ENCODE measurements at places on chromosomes 13 and 19.

DNA sequence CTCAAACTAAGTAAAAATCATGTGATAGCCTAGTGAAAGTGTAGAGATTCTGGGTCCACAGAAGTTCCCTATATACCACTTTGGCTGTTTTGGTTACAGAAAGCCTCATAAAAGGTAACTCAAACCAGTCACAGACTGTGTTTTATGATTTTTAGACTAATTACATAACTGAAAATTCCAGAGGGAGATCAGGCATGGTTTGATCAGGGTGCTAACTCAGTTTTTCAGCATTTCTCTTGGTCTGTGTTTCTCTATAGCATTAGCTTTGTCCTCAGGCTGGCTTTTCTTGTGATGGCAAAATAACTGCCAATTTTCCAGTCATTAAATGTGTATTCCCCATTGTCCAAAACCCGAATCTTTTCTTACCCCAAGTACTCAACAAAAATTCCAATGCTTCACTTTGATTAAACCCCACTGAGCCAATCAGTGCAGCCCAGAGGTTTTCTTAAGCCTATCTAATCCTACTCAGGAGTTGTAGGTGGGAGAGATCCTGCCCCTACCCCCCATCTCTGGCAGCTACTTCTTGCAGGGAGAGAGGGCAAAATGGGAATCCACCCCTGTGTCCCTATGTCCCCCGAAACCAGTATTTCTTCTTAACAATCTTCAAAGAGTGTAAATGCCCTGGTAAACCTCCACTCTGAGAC is 8.6 kb upstream of the FXYD3 start:
- no peak for DNase-seq

DNA sequence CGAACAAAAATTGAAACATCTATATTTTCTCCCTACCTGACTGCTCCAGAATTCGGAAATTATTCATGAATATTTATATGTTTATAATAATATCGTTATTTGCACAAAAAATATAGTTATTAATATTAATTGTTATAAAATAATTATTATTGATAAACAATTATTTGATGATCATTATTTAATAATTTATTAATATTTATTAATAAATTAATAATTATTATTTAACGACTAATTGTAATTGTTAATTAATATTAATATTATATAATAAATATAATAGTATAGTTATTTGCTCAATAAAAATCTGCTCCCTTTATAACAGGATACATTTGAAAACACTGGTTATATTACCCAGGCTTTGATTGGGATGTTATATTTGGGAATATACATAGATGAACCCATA is 14.3 kb downstream of the CEACAM6 start:
- no peak for DNase-seq

GRCh38 chr19:15863272-15863671 is 34.6 kb downstream of the CYP4F2 start:
- DNase-seq: no peak

DNA sequence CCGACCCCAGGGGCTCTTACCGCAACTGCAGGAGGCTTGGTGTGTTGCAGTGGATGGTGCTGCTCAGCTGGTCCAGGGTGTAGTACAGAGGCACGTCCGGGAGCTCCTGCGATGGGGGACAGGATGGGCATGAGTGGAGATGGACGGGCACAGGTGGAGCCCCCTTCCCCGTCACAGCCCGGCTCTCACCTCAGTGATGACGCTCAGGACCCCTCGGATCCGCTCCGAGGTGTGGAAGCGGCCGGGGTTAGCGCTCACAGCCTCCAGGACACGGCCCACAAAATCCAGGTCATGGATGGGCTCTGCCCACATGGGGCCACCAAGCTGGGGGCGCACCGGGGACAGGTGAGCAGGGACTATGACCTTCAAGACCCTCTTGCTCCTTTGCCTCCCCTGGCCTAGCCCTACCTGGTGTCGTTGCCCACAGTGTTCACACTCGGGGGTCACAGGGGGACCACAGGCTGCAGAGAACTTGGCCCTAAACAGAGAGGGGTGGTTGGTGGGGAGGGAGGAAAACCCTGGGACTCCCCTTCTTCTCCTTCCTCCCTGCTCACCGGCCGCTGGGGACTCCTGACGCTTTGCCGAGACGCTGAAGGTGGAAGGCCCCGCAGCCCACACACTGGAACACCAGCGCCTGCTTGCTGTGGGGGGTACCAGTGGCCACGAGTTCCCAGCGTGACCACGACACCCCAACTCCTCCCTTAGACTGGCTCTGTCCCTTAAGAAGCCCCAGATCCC is 6.9 kb upstream of the LYL1 start:
- DNase-seq: no peak

DNA sequence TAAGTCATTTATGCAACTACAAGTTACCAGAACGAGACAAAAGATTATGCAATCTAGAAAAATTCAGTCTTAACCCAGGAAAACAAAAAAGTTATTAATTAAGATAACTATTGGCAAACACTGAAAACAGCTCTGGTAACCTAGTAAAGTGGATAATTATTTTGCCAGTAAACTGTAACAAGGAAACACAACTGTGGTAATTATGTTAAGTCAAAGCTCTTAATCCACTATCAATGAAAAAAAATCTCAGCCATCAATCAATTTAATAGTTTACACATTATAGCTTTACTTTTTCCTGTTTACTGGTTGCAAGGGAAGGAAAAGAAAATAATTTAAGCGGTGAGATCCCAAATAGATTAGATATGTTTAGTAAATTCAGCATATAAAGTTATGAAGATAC is 11.2 kb downstream of the EXOSC8 start:
- DNase-seq: peak; percentile 10

GRCh38 chr19:18852648-18853047 is 20.9 kb downstream of the UPF1 start:
- no peak for DNase-seq

DNA sequence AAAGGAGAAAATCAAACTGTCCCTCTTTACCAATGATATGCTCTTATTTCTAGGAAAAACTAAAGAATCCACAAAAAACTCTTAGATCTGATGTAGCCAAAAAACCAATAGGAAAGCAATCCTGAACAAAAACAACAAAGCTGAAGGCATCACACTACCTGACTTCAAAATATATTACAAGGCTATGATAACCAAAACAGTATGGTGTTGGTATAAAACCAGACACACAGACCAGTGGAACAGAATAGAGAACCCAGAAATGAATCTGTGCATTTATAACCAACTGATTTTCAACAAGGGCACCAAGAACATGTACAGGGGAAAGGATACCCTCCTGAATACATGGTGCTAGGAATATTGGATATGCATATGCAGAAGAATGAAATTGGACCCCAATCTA is 9.7 kb upstream of the ZNF546 start:
- DNase-seq: no peak

DNA sequence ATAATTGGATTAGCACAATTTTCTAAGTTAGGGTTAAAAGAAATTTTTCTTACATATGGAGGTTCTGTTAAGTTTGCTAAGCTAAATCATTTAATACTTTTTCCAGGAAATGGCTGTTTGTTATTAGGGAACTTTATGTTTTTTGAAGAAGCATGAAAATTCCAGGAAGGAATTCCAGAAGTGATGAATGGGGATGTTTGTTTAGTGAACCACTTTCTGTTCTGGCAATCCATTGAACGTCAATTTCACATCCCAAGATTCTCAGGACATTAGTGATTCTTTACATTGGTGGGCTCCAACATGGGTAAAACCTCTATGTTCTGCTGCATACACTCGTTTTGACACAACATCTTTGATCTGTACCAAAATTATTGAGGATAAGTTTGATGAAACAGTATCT is 534.4 kb downstream of the IRS2 start:
- DNase-seq: no peak

DNA sequence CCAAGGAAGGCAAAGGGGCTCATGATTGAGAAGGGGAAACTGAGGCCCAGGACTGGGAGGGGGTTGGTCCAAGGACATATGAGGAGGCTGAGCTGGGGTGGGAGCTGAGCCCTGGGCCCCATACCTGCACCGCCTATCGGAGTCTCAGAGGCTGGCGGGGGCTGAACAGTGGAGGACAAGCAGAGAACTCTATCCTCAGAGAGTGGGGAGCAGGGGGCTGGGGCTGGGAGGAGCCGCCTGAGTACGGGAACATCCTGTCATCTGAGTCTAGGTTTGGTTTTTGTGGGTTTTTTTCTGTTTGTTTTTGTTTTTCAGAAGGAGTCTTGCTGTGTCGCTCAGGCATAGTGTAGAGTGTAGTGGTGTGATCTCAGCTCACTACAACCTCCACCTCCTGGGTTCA is 6.2 kb downstream of the ARRDC2 start:
- no peak for DNase-seq

- DNase-seq: peak; percentile 37
Observed at GRCh38 chr13:44837250-44837649, 152.0 kb downstream of the NUFIP1 start.

GRCh38 chr13:22064854-22065620 is 394.2 kb downstream of the FGF9 start:
- no peak for DNase-seq

DNA sequence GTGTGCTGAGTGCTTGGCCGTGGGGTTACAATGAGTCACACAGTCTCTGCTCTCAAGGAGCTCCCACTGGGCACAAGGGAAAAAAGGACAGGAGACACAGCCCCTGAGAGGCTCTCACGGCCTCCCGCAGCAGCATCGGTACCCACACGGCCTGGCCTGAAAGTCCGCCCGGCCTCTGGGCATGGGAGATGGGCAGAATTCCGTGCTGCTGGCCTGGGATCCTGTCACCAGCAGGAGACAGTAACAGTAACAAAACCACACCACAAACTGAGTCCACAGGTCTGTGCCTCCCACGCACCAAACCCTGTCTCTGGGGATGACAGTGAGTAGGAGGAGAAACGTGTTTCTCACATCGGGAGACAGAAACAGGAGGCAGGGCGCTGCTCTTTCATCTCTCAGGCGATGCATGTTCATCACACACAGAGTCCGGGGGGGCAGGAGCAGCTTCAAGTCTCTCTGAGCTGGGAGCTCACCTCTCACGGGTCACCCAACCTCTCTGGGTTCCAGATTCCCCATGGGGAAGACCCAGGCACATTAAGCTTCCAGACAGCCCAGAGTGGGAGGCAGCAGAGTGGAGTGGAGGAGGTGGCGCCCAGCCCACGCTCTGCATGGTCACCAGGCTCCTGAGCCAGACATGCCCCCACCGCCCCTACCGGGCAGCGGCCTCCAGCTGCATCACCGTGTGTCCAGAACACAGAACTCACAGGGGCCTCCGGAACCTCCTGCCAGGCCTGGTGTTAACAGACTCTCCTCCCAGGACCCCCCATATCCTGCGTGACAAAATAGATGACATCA is 124.7 kb upstream of the VSTM2B start:
- DNase-seq: no peak

- DNase-seq: no peak
Observed at GRCh38 chr19:35040826-35041547, 534 bp upstream of the HPN start.

GRCh38 chr13:74114641-74115040 is 19.6 kb downstream of the KLF12 start:
- no peak for DNase-seq

DNA sequence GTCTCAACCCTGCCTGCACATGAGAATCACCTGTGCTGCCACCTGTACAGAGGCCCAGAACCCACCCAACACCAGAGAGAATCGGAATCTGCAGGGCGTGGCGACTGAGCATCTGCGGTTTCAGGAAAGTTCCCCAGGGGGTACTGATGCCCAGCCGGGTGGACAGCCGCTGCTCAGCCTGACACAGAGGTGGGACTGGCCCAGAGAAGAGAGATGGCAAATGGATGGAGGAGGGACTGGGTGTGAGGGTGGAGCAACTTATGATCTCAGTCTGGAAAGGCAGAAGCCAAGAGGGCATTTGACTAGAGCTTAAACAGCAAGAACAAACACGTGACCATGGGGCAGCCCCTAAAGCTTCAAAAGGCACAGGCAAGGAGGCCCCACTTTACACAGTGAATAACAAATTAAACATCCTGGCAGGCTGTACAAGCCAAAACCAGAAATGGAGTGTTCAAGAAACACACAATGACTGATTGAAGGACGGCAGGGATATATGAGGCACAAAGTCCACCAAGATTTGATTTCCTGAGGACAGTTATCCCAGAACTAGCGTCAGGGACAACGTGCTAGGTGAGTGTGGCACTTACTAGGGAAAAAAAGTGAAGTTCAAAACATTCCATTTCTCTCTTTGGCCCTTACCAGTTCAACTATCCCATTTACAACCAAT is 3.1 kb downstream of the RANBP3 start:
- no peak for DNase-seq

DNA sequence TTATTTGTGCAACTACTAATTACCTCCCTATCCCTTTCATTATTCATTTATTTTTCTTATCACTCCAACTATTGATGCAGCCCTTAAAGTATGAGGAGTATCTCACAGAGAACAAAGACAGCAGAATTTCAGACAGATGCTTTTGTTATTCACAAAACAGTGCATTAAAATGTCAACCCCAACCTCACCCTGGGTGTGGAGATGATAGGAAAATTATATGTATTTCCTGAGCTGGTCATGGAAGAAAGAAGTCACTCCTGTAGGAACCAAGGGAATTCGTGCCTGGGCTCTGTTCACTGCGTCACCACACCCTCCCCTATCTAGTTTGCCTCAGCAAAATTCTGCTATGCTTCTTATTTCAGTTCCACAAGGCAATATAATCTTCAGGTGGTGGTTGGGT is 315.5 kb downstream of the OXGR1 start:
- no peak for DNase-seq

DNA sequence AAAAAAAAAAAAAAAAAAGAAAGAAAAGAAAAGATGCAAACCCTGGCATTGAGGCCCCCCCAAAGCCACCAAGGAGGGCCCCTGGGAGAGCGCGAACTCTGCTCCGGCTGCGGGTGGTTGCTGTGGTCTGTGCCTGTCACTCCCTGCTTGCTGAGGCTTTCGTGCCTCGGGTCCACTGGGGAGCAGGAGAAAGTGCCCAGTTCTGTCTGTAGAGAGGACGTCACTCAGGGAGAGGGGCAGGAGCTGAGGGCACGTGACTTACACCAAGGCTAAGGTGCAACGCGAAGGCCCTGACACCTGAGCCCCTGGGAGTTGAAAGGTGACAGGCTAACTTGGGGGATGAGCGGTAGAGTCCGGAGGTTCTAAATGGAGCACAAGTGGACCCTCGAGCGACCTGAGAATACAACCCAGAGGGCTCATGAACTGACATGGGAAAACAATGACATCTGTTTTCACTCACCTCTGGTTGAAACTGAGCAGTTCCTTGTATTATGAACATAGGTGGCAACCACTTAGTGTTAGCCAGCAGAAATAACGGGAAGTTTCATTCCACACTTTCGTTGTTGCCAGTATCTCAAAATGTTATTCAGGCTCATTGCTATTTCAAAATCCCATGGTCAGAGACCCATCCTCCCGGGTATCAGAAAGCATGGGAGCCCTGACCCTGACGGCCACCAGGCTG is 69.2 kb upstream of the TM9SF2 start:
- DNase-seq: no peak

DNA sequence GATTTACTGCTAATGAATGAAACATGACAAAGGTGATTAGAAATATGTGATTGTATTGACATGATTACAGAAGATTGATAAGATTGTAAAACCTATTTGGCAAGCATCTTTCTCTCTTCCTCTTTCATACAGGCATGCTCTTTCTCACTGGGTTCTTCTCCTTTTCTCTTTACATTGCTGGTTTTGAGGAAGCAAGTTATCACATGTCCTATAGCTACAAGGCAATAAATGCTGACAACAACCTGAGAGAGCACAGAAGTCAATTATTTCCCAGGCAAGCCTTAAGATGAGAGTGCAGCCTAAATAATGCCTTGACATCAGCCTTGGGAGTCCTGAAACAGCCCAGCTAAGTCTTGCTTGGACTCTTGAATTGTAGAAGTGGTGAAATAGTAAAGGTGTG is 875.0 kb downstream of the SLITRK1 start:
- DNase-seq: no peak

GRCh38 chr19:434152-434960 is 25.4 kb upstream of the C2CD4C start:
- no peak for DNase-seq

- DNase-seq: no peak
Observed at GRCh38 chr19:50565984-50566903, 2.0 kb downstream of the LRRC4B start.
